Right lobe of liver (tissue), 6 donors: ENCODE measurements at places on chromosomes 5 and 9.
A peak's percentile ranks its signal among the peaks of the same experiment; 100 is the strongest.

DNA sequence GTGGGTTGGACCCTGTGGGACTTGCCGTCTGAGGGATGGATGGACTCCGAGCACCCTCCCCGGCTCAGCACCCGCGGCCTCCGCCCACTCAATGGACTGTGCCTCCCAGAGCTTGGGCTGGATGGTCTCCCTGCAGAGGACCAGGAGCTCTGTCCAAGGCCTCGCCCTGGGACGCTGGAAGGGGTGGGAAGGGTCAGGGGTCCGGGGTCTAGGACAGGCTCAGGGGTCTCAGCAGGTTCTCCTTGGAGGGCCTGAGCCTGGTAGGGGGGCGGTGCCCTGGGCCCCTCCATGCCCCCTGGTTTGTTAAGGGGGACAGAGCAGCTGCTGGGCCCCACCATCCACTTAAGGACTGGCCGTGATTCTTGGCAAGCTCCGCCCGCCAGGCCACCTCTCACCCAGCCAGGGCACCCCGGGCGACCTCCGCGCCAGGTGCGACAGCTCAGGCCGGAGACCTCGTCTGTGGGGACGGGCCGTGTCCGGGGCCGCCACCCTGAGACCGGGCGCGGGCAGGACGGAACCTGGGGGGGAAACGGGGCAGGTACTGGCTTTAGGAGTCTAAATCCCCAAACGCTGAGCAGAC is 29.2 kb downstream of the EXOC3 start:
- peak; percentile 53 for DNase-seq

DNA sequence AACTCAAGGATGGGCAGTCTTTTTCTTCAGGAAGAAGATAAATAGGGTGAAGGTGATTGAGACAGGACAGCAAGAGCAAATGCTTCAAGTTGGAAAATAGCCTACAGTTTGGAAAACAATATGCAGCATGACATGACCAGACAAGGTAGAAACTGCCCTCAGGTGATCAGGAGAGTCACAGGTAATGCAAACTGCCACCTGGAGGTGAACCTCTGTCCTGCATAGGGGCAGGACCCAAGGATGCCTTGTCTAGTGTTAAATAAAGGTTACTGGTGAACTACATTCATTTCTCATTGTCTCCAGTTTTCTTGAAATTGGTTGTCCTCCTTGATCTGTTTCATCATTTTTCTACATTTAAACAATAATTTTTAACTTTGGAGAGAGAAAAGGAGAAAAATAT is 232.1 kb downstream of the SEMA5A start:
- DNase-seq = no peak

GRCh38 chr9:10612641-10613398 is at the start of gene PTPRD:
Gene PTPRD (minus strand): TSS chr9:10613002.
- peak; percentile 55 for DNase-seq

- DNase-seq = peak; percentile 65
Observed at GRCh38 chr9:75889977-75890471, 449 bp upstream of the PCSK5 start.

- DNase-seq = peak; percentile 51
Observed at GRCh38 chr9:90142580-90142979, 500.0 kb downstream of the DIRAS2 start.

- peak; percentile 64 for DNase-seq
Observed at GRCh38 chr5:174910245-174910737, 185.9 kb downstream of the MSX2 start.

DNA sequence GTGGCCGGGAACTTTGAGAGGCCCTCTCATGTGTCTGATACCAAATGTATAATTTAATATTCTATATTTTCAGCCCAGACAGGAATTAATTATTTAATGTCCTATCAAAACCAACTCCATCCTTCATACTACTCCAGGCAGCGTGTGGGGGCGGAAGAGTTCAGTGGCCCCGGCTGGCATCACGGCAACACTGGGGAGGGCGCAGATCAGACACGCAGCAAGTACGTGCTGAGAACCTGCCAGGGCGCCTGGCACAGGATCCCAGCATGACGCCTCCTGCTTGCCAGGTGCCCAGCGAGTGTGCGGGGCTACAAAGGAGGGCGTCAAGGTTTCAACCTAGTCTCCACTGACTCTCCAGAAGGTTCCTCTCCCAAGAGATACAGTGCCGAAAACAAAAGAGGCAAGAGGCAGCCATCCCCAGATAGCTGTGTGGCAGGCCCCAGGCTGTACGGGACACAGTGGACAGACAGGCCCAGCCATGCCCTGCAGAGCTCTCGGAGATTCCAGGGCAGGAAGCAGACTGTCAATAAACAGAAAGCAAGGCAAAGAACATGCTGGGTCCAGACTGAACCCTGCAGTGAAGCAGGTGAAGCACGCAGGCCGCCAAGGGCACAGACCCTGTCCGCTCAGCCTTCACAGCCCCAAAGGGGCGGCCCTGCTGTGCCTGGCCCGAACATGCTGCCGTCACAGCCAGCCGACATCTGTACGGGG is 110.3 kb downstream of the VAV2 start:
- DNase-seq = peak; percentile 93

GRCh38 chr5:139561655-139562451 is 714 bp downstream of the UBE2D2 start:
- DNase-seq = peak; percentile 64

GRCh38 chr5:32027093-32027716 is 146.9 kb downstream of the GOLPH3 start:
- DNase-seq = no peak

GRCh38 chr9:38284588-38285051 is 107.9 kb upstream of the ALDH1B1 start:
- DNase-seq = no peak

GRCh38 chr5:69509212-69509611 is 16.6 kb downstream of the OCLN start:
- no peak for DNase-seq

- DNase-seq = no peak
Observed at GRCh38 chr9:133348718-133349573, 928 bp downstream of the RPL7A start.

DNA sequence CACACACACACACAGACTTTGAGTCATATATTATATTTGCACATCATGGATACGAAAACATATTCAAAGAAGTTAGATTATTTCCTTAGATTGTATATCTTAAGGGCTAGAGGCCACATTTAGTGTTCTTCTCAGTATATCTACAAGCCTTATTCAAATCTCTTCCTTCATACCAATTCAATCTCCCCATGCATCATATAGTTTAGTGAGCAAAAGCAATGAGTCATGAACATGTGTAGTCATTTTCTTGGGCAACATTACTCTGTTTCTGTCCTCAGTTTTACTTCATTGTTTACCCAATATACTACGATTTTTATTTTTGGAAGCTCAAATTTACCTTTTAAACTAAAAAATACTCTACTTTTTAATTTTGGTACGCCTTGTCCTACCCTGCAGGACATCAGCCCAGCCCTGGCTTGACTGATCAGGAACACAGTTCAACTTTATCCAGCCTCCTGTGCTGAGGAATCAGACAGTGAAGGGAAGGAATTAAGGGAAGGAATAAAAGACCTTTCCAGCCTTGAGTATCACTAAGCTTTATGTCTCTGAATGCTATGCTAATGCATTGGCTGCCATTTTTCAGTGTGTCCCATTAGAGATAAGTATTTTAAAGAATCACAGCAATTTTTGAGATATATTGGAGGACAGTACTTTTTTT is 101.7 kb upstream of the FST start:
- no peak for DNase-seq

DNA sequence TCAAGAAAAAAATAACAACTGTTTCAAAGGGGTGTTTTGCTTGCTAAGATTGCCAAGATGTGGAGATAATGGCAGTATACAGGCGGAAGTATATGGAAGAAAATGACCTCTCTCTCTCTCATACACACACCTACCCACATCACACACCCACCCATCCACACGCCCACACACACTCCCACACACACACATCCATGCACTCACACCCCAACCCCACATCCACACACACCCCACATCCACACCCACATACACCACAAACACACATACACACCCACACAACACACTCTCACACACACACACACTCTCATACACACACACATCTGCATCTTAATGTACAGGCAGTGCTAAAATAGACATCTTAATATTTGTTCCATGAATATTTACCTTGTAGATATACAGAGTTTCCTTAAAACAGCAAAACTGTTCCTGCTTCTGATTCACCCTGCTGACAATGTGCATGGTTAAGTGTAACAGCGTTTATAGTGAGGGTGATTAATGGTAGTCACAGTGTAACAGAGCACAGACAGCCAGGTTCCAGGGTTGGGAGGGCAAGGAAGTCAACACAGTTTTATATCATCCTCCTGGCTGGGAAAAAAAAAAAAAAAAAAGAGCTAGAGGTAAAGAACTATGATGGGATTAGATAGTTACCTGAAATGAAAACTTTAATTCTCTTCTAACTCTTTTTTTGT is 8.3 kb downstream of the BHMT2 start:
- DNase-seq = no peak

DNA sequence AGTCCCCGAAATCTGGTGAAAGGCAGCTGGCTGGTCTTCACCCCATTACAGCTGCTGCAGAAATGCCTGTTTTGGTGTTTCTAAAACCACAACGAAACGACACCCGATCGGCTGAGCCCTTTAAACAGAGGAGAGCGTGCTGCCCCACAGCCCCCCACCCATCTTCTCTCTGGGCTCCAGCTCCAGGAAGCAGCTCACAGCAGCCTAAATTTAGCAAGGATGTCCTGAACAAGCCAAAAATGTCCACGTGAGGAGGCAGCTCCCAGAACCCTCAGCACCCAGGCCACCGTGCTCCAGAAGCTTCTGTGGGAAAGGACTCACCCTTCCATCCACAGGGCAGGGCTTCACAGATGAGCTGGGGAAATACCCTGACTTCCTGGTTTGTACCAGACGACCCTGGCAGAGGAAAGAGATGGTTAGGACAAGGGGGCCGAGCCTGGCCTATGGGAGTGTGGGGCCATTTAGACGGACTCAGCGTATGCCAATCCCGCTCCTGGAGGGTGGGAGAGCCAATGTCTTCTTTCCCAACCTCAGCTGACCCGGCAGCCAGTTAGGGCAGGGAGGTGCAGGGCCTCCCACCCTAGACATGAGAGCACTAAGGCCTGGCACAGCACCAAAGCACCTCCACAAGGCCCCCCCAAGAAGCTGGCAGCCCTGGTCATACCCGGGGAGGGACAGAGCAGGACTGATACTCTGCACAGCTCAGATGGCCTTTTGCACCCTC is 39.1 kb upstream of the SARDH start:
- peak; percentile 13 for DNase-seq

- DNase-seq = no peak
Observed at GRCh38 chr5:154058055-154059038, 19.6 kb downstream of the MFAP3 start.

- DNase-seq = no peak
Observed at GRCh38 chr9:12862611-12863410, 88.0 kb downstream of the LURAP1L start.

GRCh38 chr9:134551644-134552348 is 89.8 kb upstream of the COL5A1 start:
- DNase-seq = peak; percentile 56

DNA sequence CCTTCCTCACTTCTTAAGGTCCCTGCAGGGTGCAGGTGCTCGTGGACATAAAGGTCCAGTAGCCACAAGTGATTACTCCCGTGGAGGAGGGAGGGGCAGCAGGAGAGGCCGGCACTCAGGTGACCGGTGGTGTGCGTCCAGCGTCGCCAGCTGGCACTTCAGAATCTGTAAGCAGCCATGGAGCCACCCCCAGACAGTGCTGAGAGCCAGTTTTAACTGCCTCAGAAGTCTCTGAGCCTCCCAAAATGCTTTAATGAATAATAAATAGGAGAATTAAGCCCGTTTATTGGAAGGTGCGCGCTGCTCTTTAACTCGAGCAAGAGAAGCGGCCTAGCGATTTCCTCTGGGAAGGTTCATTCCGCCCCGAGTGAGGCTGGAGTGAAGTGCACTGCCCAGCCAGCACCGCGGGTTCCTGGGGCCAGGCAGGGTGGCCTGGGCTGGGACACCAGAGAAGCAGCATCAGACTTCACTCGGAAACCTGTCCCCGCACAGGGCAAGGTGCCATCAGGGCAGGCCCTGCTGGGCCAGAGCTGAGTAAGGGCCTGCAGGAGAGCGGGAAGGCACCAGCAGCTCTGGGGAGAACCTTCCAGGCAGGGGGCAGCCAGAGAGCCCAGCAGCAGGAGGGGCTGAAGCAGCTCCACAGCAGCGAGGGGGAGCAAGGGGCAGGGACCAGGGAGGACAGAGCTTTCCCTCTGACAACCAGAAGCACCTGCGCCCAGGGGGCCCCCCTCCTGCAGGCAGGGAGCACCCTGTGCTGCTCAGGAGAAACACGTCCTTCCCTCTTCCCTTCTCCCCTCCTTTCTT is 61.2 kb downstream of the VAV2 start:
- DNase-seq = no peak

DNA sequence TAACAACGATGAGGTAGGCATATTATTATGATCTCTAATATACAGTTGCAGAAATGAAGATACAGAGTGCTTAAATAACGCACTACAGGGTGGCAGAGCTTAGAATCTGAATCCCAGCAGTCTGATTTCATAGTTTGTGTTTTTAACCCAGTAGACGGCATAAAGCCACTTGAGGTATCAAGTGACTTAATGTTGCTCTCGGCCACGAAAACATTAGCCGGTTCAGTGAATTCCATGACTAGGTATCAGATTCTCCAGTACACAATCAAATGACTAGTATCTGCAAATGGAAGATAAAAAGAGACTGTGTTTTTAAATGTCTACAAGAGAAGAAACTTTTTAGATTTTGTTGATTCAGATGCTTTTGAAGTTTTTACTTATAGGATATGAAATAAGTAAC is 24.8 kb downstream of the SMC2 start:
- no peak for DNase-seq

DNA sequence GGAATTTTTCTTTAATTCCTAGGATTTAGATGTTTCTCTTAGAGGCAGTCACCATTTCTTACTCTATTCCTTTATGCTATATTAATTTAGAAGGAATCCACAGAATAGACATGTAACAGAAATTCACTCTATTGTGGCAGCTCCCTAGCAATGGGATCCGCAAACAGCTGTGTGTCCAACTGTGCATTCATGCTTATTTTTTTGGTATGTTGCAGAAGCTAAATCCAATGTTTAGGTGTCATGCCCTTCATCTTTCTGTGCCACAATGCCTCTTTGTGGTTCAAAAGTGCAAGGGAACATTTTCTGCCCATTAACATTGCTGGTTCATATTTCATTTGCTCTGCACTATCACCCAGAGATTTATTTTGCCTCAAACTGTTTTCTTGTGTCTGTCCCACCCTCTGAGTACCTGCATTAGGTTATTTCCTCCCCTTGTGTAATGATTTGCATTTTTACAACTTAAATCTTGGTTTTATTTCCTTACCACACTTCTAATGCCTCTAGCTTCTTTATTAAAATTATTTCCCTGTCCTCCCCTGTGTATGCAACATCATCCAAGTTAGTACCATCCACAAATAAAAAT is 816.5 kb downstream of the EFNA5 start:
- no peak for DNase-seq

GRCh38 chr5:114407783-114408182 is 45.9 kb downstream of the KCNN2 start:
- no peak for DNase-seq

GRCh38 chr5:15577132-15577531 is 77.2 kb downstream of the FBXL7 start:
- DNase-seq = no peak

GRCh38 chr9:98081477-98082219 is 25.1 kb downstream of the NANS start:
- peak; percentile 60 for DNase-seq
